ENCODE measurements at places on chromosomes 16 and 17. TPM values are rescaled to one million over a fixed set of nuclear protein-coding genes. Genes with fewer than 3 reads are reported as not detected.

The TRAPPC1 gene
- total RNA-seq, result 60.8 TPM

The FBXO39 gene
- not detected for total RNA-seq

The TIGD7 gene
- total RNA-seq, result 4.1 TPM

The TOX3 gene
- not detected for total RNA-seq

The CDH5 gene
- not detected for total RNA-seq

The NXPH3 gene
- not detected for total RNA-seq

The KATNIP gene
- total RNA-seq, result 14.4 TPM

The BANP gene
- total RNA-seq, result 36.5 TPM

The NDEL1 gene
- 48.6 TPM for total RNA-seq

The ZMYND15 gene
- not detected for total RNA-seq

The KRTAP3-1 gene
- not detected for total RNA-seq

The ABCA8 gene
- not detected for total RNA-seq

The SLFN14 gene
- total RNA-seq, result not detected

The CIBAR2 gene
- total RNA-seq, result not detected

The ASGR1 gene
- not detected for total RNA-seq

The EIF3CL gene
- 148 TPM for total RNA-seq

The PRAC2 gene
- not detected for total RNA-seq

The CDK5R1 gene
- total RNA-seq, result 0.51 TPM

The MCRIP2 gene
- 41.7 TPM for total RNA-seq

The SEPTIN1 gene
- total RNA-seq, result 117 TPM

The KRTAP4-1 gene
- total RNA-seq, result not detected

The CDT1 gene
- total RNA-seq, result 40.3 TPM

The CD300H gene
- not detected for total RNA-seq

The SBK1 gene
- total RNA-seq, result 0.07 TPM

The CDH3 gene
- total RNA-seq, result not detected
